ENCODE measurements at places on chromosomes 12 and 14.

DNA sequence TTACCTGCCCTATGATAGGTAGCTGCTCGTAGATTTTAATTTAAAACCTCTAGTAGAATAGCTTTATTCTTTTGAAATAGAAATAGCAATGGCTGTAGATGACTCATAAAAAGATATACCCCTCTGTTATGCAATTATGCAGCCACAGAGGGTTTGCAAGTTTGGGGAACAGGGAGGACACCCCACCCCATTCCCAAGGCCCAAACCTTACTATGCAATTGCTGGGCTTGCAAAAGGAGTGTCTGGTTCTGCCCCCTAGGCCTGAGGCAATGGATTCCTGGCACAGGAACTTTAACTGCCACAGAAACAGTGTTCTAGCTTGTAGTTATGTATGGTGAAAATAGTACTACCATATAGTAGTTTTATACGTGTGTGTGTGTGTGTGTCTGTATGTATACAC, 403.3 kb downstream of the ADAMTS20 start:
- no peak for DNase-seq

DNA sequence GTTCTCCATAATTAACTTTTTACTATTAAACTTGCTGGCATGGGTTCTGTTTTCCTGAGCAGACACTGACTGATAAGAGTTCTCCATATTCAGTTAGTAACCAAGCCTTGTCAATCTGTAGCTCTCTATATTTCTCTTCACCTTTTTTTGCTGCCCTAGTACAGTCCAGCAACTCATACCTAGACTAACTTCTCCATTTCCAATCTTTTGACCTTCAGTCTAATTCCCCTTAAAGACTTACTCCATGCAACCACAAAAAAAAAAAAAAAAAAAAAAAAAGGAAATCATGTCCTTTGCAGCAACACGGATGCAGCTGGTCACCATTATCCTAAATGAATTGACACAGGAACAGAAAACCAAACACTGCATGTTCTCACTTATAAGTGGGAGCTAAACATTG, 125.7 kb upstream of the KRAS start:
- DNase-seq, result no peak

GRCh38 chr12:29733501-29733900, 50.2 kb downstream of the TMTC1 start:
- DNase-seq, result no peak

DNA sequence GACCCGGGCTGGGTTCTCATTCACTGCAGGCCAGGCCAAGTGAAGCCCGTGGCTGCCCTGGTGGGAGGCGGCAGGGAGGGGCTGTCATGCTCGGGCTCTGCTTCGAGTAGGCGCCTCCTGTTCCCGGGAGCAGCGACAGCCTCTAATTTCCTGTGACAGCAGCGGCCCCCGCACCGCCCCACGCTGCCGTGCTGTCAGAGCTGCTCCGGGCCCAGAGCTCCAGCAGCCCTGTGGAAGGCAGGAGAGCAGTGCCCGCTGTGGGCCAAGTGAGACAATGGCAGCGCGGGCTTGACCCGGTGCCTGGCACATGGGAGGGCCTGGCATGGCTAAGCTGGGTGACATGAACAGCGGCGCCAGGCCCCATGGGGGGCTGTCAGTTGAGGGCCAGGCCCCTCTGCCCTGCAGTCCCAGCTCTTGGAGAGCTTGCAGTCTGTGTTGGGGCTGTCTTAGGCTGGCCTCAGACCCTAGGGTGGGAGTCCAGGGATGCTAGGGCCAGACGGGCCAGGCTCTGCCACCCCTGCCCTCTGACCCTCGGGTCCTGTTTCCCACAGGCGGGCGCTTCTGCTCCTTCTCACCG, 5.1 kb downstream of the TRMT61A start:
- DNase-seq, result no peak

DNA sequence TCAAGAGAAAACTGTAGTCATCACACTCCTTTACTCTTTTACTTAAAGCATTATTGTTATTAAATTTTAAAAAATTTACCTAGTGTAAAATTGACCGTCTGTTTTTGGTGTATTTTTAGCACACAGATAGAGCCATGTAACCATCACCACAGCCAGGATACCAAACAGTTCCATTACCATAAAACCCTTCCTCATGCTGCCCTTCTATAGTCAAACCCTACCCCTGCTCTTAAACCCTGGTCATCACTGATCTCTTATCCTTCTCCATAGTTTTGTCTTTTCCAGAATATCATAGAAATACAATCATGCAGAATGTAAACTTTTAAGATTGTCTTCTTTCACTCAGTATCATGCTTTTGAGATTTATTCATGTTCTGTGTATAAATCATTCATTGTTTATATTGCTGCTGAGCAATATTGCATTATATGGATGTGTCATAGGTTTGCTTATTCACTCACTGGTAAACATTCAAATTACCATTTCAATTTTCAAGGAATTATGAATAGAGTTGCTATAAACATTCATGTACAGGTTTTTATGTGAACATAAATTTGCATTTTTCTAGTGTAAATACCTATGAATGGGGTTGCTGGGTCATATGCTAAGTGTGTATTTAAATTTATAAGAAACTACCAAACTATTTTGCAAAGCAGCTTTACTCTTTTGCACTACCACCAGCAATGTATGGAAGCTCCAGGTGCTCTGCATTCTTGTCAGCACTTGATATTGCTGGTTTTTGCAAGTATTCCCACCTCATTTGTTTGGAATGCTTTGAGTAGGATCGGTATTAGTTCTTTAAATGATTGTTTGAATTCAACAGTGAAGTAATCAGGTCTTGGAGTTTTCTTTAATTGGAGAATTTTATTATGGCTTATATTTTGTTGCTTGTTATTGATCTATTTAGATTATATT, 125.5 kb downstream of the LMNTD1 start:
- no peak for DNase-seq

DNA sequence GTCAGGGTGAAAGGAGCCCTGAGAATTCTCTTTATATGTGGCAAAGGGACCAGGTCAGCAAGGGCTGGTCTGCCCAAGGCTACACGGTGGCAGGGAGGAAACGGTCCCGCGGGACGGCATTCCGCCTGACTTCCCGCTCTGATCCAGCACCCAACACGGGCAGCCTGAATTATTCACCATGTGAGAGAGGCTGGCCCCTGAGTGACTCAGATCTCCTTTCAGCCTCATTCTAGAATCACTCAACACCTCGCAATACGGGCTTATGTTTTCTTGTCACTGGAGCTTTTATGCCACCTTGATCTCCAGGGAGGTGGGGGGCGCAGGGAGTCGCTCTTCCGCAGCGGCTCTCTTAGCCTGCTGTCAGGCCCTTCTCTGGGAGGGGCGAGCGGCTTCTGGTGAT, 8.5 kb downstream of the LRTM2 start:
- no peak for DNase-seq

GRCh38 chr14:34604995-34605394, 25.0 kb downstream of the SNX6 start:
- DNase-seq, result no peak

GRCh38 chr14:98853063-98853729, 418.8 kb downstream of the BCL11B start:
- no peak for DNase-seq

- no peak for DNase-seq
These were observed 1.4 kb downstream of the FIGNL2 start for GRCh38 chr12:51846911-51847642.

- no peak for DNase-seq
These were observed 87.1 kb downstream of the VEZT start for GRCh38 chr12:95304673-95305198.
